ENCODE measurements at places on chromosomes 6 and 20.
A peak's percentile ranks its signal among the peaks of the same experiment; 100 is the strongest.

DNA sequence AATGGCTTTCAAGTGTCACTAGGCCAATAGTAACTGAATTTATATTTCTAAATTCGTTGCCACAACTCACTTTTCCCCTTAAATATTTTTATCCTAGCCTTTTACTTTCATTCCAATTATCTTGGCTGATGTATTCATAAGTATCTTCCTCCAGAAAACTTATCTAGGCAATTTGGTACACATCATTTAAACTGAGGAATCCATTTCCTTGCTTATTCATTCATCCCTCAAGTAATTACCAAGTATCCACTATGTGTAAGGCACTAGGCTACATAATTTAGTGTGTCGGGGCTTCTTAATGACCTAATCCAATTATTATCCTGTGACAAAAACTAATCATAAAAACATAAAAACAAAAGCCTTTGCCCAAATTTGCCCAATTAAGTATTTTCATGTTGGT is 258.3 kb upstream of the TCF21 start:
- DNase-seq, result peak; percentile 67

GRCh38 chr20:32971703-32972161 is 32.5 kb downstream of the SUN5 start:
- no peak for DNase-seq

- no peak for DNase-seq
Measured at GRCh38 chr6:106027758-106028157, 58.4 kb upstream of the PRDM1 start.

GRCh38 chr6:52551483-52552277 is 25.2 kb downstream of the TRAM2 start:
- DNase-seq, result peak; percentile 88

GRCh38 chr6:136347847-136348246 is 58.2 kb upstream of the BCLAF1 start:
- DNase-seq, result no peak

- no peak for DNase-seq
Measured at GRCh38 chr6:88295663-88296062, 129.5 kb upstream of the CNR1 start.

DNA sequence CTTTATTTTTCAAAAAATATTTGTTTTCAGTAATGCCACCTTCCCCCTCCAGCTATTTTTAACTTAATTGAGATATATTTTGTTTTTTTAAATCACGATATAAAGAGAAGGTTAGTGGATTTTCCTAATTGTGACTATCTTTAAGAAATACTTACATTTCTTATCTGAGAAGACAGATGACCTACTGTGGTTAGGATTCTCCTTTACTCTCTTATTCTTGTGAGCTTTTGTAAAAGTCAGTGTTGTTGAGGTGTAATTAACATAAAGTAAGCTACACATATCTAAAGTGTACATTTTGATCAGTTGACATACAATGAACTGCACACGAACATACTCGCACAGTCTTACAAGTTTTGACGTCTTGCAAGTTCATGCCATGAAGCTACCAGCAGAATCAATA is 144.7 kb downstream of the FARS2 start:
- DNase-seq, result no peak

- DNase-seq, result peak; percentile 20
Measured at GRCh38 chr20:29878281-29878741, 1379.2 kb upstream of the DEFB115 start.

DNA sequence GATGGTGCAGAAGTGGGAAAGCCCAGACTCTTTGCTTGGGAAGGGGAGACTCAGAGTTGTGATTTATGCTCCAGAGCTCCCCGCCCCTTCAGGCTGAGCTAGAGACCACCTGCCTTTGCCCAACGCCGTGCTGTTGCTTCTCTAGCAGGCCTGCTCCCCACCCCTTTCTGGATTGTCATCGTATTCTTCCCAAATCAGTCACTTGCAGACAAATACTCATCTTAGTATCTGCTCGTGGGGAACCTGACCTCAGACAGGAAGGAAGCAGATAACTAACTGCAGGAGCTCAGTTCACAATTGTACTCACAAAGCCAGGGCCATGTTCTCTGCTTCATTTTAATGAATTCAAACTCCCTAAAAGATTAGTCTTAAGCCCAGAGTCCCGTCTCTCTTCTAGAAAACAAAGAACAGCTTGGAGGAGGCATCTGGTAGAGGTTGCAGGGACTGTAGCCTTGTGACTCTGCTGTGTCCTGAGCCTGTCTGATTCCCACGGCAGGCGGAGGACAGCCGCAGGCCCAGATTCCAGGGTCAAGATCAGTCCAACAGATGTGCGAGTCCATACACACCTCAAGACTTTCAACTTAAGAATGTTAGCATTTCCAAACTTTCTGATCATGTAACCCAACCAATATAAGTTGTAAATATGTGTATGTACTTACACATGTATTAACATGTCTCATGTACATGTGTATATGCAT is 57.2 kb upstream of the GGTLC1 start:
- no peak for DNase-seq

DNA sequence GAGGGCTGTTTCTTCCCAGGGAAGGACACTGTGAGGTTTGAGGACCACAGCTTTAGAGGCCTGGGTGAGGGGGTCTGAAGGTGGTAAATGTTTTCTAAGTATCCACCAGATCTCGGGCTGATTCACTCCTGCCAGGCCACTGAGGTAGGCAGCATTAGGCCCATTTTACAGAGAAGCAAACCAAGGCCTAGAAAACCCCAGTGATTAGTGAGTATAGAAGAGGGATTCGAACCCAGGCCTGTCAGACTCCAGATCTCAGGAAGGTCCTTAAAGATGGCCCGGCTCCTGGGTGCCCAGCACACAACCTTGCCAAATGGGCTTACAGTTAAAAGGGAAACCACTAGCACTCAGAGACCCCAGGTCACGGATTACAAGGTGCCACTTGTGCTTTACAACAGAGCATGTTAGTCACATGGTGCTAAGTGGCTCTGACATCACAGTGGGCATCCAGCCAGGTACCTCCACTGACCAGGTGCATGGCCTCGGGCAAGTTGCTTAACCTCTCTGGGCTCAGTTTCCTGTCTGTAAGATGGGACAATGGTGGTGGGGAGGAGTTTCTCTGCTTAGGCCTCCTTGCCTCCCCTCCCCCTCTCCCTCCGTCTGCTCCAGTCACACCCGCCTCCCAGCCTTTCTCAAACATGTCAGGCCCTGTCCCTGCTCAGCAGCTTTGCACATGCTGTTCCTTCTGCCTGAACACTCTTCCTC is 18.8 kb upstream of the SIRPA start:
- DNase-seq, result no peak

- DNase-seq, result no peak
Measured at GRCh38 chr6:44081753-44082152, 45.5 kb downstream of the MRPL14 start.

DNA sequence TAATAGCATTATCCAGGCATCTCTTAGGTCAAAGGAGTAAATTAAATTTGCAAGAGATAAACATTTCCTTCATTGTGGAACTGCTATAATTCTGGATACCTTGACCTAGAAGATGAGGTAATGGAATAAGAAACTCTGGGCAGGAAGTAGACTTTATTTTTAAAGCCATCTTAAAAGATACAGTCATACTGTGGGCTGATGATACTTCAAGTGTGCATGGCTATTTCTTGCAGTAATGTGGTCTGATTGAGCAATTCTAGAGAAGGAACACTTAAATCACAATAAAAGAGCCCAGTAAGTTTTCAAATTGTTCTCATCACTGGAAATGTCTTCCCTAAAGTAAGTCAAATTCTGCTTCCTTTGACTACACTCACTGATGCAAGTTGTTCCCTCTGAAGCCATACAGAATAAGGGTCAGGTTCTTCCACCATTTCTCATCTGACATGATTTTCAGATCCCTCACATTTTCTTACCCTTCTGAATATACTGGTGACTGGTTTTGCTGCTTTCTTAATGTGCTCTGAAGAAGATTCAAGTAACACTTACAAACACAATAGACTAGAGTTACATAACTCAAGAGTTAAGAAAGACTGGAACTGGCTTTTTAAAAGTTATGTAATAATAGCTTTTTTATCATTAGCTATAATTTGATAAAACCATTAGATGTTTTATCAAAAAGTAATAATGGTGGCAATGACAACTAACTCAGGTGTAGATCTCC is 62.6 kb upstream of the TMEM244 start:
- DNase-seq, result peak; percentile 27

GRCh38 chr20:59678288-59678687 is 73.9 kb downstream of the PHACTR3 start:
- no peak for DNase-seq

DNA sequence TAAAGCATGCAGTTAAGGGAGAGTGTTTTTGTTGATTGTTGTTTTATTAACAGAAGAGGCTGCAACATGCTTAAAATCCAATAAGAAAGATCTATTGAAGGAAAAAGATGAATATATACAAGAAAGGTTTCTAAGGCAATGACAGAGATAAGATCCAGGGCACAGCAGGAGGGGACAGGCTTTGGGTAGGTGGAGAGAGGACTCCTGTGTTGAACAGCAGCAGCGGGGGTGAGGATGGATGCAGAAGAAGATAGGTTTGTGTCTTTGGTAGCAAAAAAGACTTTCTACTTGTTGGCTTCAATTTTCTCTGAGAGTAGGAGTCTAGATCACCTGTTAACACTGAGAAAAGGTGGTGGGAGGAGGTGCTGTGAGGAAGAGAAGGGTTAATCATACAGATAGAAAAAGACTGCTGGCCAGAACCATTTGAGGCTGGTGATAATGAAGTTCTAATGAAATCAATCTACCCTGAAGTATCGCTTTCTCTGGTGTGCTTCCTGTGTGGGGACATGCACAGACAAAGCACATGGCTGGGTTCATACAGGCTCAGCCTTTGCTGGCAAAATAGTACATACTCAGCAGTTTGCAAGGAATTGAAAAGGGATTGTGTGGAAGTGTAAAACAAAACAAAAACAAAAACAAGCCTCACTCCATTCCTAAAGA is 17.2 kb upstream of the DST start:
- DNase-seq, result no peak

DNA sequence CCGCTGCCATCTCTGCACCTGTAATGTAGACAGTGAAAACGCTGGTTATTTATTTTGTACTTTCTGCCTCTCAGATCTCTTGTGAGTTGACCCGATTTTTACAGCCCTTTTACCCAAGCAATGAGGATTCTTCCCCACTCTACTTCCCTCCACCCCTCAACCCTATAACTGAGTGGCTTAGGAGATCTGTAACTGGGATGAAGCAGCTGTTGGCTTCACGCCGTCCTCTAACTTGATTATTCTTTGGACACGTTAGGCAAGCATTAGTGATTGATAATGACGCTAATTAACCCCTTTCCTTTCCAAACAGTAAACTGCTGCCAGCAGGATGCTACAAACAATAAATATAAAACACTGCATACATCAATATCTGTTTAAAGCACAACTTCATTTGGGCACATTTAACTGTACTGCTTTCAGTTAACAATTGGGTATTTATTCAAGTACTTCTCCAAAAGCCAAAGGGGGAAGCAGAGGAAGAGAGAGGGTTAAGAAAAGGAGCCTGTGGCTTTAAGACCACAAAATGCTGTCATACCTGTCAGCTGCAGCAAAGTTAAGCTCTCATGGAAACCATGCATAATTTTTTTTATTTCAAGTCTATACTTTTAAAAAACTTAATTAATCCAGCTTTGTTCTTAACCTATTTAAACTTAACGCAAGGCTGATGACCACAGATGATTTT is 21.2 kb downstream of the TFAP2A start:
- DNase-seq, result no peak
